Stimulated activated CD8-positive, alpha-beta memory T cell treated with anti-CD3 and anti-CD28 coated beads, Interleukin-4, amount 100 ng/mL, for 1 hour (primary cell): ENCODE measurements at places on chromosomes 3 and 15.

DNA sequence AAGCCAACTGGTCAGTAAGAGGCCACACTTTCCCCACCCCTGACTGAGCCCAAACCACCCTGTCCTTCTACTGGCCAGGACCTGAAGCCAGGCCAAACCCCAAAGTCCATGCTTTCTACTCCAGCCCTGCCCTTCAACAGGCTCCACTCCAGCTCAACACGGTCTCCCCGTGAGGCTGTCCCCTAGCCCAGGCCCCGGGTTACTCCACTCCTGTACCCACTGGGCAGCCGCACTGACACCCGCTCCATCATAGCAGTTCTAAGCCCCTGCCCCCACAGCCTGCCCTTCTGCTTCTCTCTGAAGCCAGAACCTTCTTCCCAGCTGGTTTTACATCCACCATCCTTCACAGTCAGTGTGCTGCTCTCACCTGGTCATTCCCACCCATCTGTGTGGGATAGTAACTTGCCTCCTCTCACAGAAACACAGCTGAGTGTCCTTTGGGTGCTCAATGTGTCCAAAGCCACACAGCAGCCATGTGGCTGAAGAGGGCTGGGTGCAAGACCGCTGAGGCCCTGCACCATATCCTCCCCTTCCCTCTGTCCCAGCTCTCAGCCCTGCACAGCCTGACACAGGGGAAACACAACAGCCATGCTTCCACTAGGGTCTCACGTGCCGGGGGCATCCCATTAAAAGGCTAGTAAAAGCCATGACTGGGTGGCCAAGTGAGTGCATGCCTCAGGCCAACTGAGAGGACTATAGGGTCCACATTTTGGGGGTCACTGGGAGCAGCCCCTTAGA lies 38.1 kb downstream of the TLE3 start:
- no peak for DNase-seq

- DNase-seq = no peak
Measured at GRCh38 chr15:76270876-76271275, 40.4 kb downstream of the ETFA start.

DNA sequence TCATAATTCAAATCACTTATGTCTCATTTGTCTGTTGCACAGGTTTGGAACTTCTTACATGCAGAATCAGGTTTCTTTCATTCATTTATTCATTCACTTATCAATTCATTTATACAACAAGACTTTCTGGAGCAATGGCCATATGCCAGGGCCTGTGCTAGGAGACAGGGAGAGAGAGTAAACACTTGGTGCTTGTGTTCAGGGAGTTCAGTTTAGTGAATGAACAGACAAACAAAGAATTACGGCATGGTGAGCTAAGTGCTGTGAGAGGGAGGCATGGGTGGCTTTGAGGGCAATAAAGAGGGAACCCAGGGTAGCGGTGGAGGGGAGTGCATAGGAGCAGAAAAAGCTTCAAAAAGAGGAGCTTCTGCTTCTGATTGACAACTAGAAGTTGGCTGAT lies 8.5 kb upstream of the IREB2 start:
- DNase-seq = no peak

DNA sequence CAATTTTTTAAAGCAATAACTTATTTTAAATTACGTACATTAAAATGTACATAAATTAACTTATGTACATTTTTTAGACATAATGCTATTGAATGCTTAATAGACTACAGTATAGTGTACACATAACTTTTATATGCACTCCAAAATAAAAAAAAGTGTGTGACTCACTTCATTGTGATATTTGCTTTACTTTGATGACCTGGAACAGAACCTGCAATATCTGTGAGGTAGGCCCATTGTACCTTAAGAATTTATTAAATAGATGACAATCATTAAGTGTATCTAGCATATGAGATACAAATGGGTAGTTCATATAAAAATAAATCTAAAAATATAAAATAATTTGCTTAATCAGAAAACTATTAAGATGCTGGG lies 276.7 kb downstream of the NFKBIZ start:
- DNase-seq = no peak

GRCh38 chr3:123343296-123344174 lies 105.4 kb downstream of the ADCY5 start:
- no peak for DNase-seq

GRCh38 chr3:77321646-77322045 lies 281.7 kb downstream of the ROBO2 start:
- no peak for DNase-seq

DNA sequence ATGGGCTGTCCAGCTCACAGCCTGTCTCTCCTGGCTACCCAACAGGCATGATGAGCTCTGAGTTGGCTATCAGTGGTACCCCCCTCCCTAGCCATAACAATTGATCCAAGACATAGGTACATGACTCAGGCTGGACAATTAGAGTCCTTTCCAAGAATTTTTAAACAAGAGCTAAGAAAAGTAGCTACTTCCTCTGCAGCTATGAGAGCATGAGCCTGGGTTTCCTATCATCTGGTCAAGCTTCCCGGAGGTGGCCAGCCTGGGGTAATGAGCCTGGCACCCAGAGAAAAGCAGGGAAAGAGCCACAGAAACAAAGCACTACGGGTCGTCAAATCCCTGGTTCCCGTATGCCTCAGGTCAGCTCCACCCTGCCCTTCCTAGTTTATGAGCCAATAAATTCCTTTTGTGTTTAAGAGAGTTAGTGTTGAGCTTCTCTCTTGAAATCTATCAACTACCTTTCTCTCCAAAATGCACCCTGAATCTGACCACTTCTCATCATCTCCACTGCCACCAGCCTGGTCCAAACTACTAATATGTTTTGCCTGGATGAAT lies 2.3 kb upstream of the SLC51B start:
- DNase-seq = no peak

DNA sequence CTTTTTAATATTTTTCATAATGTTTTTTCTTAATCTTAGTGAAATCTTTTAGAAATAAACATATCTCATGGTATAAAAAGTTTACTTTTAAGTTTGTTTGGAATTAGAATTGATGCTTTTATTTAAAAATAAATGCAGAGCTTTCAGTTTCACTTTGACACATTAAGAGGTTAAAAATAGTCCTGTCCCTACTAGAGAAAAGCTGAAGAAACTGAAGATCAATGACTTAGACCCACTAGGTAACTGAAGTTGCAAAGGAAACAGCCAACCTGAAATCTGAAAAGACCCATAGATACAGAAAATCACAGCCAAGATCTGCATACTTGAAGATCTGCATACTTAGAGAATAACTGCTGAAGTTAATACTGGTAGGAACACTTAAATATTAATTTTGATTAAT lies 237.6 kb downstream of the RAP2B start:
- no peak for DNase-seq

GRCh38 chr15:34284937-34285336 lies 52.6 kb downstream of the SLC12A6 start:
- DNase-seq = no peak

DNA sequence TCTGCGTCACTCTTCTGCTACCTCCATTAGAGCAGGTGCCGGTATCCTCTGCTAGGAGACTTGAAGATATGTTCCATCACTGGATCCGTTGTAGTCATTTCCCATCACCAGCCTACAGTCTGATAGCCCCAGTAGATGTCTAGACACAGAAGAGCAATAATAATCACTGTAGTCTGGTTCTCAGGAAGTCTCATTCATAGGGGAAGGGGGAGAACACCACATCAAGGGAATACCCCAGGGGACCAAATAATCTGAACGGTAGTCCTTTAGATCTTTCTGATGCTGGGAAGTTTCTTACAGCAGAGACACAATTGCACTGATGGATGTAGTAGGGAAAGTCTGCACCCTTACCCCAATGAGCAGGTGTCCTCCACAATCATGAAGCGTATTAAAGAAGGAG lies 595.0 kb downstream of the EPHA3 start:
- DNase-seq = no peak

GRCh38 chr3:141228395-141228794 lies 3.2 kb upstream of the PXYLP1 start:
- no peak for DNase-seq

DNA sequence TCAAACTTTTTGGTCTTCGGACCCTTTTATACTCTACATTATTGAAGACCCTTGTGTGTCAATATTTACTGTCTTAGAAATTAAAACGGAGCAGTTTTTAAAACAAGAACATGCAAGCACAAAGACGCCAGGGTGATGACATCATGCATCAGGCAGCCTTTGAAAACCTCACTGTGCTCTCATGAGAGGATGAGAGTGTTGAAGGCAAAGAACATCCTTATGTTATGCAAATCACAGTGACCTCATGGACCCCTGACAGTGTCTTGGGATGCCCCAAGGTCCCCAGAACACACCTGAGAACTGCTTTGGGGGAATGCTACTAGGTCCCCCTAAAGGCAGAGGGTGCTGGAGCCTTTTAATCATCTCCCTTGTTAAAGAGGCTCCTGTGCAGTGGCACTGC lies 51.6 kb downstream of the CHDH start:
- no peak for DNase-seq

DNA sequence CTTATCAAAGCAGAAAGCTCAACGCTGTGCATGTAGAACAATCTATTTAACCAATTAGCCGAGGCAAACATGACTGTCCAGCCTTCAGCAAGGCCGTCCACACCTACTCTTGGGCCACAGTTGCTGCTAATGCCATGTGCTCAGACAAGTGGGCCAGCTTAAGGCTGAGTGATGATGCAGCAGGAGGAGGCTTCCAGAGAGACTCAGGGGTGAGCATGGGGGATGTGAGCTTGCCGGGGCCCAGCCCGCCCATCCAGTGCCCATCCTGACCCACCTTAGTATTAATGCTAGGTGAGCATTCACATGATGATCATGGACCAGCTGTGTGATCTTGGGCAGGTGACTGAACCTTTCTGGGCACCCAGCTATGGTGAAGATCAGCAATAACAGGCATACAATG lies 150.1 kb downstream of the TPRA1 start:
- DNase-seq = no peak

DNA sequence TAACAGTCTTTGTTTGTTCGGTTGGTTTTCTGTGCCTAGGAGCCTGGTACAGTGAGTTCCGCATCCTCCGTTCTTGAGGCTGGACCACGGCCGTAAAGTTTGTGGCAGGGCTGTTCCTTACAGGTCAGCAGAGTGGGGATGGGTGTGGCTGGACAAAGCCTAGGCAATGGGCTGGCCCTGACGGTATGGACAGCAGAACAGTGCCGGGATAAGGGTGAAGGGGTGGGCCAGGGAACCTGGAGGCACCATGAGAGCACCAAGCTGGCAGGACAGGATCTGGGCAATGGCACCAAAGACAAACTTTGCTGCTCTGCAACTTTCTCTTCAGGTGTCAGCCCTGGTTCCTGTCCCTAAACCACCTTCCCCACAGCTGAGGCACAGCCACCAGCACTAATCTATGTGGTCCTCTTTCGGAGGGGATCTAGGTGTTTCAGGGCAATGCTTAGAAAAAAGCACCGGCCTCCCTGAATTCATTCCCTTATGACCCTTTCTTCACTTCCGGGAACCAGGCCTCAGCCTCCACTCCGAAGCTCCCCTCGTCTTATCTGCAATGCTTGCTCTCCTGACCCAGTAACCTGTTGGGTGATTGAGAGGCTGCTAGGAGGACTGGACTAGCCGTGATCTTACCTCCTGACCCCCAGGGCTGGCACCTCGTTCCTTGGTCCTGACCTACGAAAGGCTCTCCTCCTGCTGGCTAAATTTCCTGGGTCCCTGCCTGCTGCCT lies 54.4 kb downstream of the KLHL6 start:
- no peak for DNase-seq

DNA sequence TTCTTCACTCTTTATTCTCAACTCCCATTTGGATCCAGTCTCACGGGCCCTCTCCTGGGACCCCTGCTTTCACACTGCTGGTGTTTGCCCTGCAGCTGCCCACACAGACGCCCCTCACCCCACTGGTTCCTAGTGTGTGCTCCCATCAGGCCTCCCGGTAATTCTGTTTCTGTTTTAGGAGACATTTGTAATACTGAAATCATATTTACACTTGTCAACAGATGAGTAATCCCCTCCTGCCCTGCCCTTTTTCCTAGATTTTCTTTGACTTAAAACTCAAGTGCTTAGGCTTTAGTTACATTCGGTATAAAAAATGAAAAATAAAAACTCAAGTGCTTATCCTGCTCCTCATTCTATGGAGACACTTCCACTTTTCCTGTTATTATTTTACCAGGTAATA lies 18.4 kb upstream of the ABTB1 start:
- DNase-seq = no peak

DNA sequence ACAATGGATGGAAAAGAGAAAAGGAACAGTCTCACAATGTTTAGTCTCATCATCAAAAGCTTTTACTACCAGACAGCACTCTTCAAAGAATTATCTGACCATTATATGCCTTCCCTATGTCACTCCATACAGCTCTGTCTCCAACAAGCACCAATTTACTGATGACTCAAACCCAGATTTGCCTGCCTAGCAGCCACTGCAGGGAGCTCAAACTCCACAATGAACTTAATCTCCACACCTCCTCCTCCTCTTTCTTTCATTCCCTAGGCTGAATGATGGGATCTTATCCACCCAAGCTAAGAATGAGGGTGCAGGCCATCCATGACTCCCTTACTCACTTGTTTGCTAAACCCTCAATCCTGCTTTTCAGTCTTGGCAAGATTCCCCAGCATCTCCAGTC lies 45.5 kb downstream of the NBEAL2 start:
- DNase-seq = no peak
